ENCODE measurements at places on chromosomes 4 and X.
A peak's percentile ranks its signal among the peaks of the same experiment; 100 is the strongest.

- no peak for DNase-seq
Measured at GRCh38 chr4:127181001-127181400, 451.8 kb upstream of the INTU start.

DNA sequence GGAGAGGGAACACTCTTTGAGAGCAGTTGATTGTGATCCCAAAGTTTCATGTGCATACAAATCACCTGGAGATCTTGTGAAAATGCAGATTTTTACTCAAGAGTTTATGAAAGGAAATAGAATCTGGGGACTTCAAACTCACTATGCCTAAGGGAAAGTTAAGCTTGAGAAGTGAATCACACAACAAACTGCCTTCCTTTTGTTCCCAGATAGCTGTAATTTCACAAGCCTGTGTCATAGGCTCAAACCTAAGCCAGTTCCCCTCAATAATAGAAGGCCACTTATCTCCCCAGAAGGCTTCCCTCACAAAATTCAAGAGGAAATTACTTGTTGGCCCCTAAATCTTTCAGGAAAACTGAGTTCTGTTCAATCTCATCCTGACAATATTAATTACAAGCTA, 132.8 kb upstream of the MAGEB16 start:
- no peak for DNase-seq

DNA sequence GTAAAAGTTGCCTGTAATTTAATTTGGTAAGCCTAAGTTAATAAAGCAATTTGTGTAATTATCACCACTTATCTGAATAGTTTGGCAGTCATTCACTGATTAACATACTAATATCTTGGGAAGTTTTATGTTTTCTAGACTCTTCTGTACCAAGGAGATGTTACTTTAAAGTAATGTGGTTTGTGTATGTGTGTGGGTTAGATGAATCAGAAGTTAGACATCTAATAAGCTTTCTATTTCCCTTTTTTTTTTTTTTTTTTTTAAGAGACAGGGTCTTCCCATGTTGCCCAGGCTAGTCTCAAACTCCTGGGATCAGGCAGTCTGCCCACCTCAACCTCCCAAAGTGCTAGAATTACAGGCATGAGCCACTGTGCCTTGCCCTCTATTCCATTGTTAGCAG, 5.3 kb downstream of the SLAIN2 start:
- no peak for DNase-seq

DNA sequence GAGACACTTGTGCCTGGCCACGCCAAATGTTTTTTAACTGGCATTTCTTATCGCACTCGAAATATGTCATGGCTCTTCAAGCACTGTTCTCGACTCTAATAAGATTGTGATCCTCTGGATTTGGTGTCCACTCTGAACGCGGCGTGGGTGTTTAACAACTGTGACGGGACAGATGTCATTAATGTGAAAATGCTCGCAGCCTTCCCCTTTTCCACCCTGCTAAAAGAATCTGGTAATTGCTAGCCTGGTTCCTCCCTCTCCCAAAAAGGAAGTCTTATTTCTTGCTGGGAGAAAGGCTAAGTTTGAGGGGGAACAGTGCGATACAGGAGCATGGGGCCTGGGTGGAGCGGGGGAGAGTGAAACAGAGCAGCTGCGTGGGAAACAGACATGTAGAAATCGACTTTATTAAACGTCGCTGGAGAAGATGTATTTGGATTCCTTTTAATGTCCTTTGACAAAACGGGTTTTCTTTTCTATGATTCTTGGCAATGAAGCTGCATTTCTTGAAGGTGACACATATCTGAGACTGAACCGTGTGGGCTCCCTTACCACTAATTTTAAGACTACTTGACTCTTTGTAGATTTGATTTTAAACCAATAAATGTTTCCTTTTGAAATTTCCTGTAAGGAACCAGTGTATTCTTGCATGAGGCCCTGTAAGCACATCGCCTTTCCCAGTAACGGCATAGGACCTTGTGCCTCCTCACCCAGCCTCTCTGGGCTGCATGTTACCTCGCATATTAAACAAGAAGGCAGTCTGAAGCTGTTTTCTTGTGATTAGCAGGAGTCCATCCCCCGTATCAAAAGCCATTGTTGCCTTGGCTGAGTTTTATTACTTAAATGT, 17.8 kb downstream of the TBC1D1 start:
- DNase-seq, result no peak

DNA sequence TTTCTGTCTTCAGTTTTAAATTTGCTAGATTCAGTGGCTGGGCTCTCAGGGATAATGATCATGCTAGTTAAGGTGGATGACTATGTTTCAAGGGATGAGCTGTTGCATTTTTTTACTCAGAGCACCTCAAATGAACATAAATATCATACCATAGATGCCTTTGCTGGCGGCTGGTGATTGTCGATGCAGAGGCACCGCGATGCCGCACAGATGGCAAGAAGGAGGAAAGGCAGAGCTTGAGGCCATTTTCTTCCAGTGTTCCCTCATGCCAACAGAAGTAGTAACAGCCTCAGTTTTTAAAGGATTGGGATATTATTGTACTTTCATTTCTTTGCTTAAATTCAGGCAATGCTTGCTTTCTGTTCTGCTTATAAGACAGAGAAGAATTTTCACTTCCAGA, 654.7 kb upstream of the IGFBP7 start:
- no peak for DNase-seq

DNA sequence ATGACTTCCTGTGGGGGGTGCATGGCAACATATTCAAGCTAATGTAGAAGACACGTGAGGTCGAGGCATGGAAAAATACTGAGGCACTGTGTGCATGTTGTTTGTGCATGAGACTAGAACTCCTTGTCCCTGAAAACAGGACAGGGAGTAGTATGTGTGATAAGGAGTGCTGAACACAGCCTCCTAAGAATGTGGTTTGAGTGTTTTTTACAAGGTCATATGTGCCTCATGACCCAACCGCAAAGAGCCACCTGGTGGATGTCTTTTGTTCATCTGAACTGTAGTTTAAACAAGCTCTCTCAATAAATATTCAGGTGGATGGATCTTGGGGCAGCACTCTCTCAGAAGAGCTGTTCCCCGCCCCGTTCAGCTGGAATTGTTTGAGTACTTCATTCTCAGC, 226.6 kb downstream of the NLGN4X start:
- no peak for DNase-seq

GRCh38 chr4:114263233-114263632, 283.8 kb upstream of the ARSJ start:
- DNase-seq, result no peak

- no peak for DNase-seq
Measured at GRCh38 chrX:141941234-141941633, 37.5 kb downstream of the MAGEC1 start.

GRCh38 chr4:61831987-61832386, 631.9 kb downstream of the ADGRL3 start:
- DNase-seq, result no peak

DNA sequence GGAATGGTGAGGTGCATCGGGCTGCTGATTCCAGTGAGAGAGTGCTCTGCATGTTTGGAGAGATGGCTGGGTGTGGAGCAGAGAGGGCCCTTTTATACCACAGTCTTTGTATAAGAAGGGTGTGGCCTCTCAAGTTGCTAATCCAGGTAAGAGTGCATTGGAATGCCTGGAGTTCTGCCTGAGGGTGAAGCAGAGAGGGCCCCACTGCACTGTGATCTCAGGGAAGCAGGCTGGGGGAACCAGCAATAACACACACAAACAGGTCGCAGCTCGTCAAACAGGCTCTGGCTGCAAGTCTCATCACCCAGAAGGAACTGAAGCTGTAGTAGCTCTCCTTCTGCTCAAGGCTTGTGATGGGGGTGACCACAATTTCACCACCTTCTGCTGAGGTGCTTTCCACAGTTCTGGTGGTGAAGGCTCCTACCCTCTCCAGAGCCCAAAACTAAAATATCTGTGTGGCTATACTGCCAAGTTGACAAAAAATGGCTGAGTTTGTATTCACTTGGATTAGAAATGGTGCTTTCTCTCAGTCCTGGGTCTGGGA, 687.4 kb upstream of the HS3ST1 start:
- DNase-seq, result no peak

DNA sequence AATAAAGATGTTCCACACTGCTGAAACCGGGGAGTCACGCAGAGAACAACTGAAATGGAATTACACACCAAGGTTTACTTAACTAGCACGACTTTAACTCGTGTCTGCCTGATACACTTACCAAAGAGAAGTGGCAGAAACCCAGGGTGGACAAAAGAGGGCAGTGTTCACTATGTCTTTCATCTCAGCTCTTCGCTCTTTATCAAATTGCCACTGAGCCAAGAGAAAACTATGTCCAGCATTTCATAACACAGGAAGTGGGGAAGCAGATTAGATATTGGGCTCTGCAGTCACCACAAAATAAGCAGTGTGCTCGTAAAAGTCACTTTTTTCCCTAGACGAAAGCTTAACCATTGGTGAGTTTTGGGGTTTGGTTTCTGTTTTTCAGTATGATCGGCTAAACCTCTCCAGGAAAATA, 155.7 kb downstream of the CHIC2 start:
- peak; percentile 72 for DNase-seq

DNA sequence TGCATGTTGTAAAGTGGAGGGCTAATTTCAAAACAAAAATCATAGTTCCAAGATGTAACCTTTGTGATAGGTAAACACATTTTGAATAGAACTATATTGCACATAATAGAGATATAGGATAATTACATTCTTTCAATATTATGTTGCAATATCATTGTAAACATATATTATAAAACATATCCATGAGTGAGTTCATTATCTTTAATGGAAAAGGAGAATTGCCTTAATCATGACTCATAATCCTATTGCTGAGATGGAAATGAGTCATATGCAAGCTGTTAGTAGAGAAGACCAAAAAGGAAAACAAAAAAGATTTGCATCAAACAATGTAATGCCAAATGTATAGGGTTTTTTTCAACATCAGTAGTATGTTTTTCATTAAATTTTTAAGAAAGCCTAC, 73.7 kb upstream of the WDR44 start:
- no peak for DNase-seq

DNA sequence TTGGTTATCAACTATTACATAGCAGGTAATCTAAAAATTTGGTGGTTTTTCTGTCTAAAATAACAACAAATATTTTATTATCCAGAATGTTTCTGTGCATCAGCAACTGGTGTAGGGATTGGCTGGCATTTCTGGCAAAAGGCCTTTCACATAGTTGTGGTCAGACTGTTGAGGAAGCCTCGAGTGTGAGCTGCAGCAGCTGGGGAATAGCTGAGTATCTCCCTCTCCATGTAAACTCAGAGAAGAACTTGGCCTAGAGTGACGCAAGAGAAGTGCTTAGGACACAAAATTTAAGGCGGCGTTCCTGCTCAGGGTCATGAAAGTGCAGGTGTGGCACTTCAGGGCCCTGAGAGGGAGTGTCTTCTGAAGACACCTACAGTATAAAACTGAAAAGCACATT, 558.9 kb downstream of the SPOCK3 start:
- DNase-seq, result no peak

DNA sequence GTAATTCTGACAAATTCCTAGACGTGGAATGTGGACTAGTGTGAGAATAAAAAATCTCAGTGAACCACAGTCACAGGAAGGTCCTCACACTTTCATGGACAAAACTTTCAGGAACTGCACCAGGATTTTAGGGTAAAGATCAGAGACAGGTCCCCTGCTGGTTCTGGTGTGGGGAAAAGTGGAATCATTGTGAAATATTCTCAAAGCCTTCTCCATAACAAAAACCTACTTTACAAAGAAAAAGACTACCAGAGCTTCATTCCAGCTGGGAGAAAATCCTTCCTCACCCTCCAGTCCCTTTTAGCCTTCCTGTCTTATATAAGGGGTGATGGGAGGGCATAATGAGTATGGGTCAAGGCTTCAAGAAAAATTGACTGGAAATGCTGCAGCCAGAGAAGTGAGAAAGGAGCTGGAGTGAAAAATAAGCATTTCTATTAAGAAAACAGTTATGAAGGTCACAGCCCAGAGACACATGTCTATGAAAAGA, 325.8 kb downstream of the ARAP2 start:
- no peak for DNase-seq

DNA sequence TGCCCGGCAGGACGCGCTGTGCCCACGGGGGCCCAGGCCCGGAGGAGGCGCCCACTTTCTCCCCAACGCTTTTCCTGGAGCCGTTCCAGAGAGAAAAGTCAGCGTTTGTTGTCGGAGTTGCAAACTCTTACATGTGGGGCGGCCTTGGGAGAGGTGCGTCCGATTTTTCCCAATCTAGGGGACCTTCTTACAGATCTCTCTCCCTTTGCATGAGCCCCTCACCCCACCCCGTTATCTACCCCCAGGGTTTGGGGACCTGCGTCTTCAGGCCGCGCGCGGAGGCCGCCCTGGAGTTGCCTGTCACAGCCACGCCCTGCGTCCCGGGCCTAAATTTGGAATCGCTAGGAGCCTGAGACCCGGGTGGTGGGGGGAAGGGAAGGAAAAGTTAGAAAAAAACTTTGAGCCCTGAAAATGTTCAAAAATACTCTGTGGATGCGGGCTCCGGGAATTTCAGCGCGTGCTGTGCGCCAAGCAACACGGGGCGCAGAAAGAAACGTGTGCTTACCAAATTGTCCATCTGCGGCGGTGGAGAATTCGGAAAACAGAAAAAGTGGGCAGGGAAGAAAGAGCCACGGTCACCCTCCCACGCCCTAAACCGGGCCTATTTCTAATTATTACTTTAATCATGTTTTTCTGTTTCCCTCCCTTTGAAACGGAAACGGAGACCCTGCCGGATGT, 587 bp downstream of the CD99 start:
- DNase-seq, result no peak

DNA sequence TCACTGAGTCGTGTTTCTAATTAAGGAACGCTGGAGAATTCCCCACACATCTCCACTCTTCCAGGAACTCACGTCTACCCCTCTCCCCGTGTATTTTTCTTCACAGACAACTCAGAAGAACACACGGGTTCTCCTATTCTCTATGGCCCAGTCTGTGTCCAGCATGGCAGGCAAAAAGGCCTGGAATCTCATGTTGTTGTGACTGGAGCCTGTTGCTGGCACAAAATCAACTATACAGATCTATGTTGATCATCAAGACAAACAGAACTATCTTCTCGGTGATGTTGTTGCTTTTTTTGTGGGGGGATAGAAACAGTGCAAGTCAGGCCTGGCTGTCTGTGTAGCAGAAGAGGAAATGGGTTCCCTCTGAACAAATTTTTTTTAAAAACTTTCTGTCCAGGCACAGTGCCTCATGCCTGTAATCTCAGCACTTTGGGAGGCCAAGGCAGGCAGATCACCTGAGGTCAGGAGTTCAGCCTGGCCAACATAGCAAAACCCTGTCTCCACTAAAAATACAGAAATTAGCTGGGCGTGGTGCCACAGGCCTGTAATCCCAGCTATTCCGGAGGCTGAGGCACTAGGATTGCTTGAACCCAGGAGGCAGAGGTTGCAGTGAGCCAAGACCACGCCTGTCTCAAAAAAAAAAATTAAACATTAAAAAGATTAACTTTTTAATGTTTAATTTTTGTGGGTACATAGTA, 50.5 kb upstream of the CBR4 start:
- no peak for DNase-seq

GRCh38 chrX:133229361-133229760, 11.2 kb upstream of the TFDP3 start:
- DNase-seq, result no peak

GRCh38 chr4:128573781-128574508, 235.6 kb upstream of the JADE1 start:
- DNase-seq, result no peak

DNA sequence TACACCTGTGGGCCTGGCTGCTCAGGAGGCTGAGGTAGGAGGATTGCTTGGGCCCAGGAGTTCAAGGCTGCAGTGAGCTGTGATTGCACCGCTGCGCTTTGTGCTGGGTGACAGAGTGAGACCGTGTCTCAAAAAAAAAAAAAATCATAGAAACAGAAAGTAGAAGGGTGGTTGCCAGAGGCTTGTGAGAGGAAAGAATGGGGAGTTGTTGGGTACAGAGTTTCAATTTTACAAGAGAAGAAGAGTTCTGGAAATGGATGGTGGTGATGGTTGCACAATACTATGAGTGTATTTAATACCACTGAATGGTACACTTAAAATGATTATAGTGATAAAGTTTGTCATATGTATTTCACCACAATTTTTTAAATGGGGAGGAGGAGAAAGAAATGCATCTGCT, 10.2 kb upstream of the GLOD5 start:
- no peak for DNase-seq
